Sciatic nerve (tissue), 2 donors: ENCODE measurements at places on chromosomes 7 and 10. TPM values are rescaled to one million over a fixed set of nuclear protein-coding genes. Genes with fewer than 3 reads are reported as not detected.

GRCh38 chr10:121709675-121710073 is 111.4 kb upstream of the FGFR2 start:
- no peak for DNase-seq

The FGFR2 gene
- 10.8 TPM for total RNA-seq

GRCh38 chr7:36506820-36507219 is 117.2 kb downstream of the ANLN start:
- no peak for DNase-seq

- no peak for DNase-seq
Observed at GRCh38 chr7:54788664-54789063, 29.7 kb upstream of the SEC61G start.

GRCh38 chr10:79142064-79142491 is 73.3 kb downstream of the ZMIZ1 start:
- no peak for DNase-seq

DNA sequence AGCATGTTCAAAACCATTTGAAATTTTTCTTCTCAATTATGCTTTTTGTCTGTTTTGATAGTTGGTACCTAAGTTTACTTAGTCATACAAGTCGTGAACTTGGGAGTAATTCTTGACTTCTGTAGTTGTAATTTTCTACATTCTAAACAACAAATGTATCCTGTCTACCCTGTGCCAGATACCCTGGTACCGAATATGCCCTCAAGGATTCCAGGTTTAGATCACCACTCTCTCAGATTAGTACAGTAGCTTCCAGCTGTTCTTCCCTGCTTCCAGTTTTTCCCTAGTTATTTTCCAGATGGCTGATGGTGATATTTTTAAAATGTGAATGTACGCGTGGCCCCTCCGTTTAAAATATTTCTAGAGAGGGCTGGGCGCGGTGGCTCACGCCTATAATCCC is 6.5 kb downstream of the STAM start:
- DNase-seq: no peak

DNA sequence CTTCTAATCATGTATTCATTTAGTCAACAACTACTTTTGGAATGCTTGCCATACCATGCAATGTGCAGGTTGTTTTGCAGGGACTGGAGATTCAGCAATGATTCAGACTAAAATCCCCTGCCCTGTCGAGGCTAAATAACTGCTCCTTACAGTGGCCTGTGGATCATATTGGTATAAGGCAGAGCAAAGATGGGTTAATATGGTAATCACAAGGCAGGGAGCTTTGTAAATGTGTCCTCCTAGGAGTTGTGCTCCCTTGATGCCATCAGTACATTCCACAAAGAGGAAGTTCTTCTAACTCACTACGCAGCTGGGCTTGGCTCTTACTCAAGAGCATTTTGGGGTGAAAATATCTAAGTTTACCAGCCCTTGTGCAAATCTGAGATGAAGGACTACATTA is 614 bp upstream of the IFIT2 start:
- no peak for DNase-seq

- DNase-seq: no peak
Observed at GRCh38 chr7:44961844-44962482, 16.9 kb downstream of the MYO1G start.

GRCh38 chr7:128989961-128990360 is 52.2 kb downstream of the IRF5 start:
- no peak for DNase-seq

DNA sequence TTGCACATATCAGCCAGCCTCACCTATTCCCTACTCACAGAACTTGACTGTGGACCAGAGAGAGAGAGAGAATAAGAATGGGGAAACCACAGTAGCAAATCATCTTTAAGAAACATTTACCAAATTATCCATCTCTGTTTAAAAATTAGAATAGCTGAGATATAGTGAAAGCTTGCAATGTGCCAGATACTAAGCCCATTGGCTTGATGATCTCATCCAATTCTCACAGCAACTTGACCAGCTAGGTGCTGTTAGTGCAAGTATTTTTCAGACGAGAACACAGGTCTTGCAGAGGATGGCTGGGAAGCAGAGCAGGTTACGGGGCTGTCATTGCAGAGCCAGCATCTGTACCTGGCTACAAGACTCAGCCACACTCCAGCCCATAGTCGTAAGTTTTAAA is 50.9 kb downstream of the KLF6 start:
- DNase-seq: no peak
